AG09309 (cell line): ENCODE measurements at places on chromosomes 12 and 14.

GRCh38 chr14:57291692-57292647, 23.2 kb downstream of the AP5M1 start:
- no peak for DNase-seq

DNA sequence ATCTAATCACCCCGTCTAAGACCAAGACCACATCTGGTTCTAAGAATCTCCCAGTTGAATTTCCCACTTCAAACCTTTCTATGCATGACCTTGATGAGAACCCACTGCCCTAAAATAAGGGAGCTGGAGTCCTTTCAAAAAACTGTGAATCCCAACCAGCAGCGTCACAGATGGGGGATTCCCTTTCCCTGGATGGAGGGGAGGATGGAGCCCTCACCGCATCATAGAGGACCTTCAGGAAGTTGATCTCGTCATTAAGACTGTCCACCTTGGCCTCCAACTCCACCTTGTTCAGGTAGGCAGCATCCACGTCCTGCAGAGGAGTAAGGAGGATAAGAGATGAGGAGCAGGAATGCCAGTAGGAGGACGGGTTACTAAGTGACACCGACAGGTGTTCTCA, 4.8 kb downstream of the KRT4 start:
- DNase-seq = no peak

- no peak for DNase-seq
These were observed 10.4 kb downstream of the ACACB start for GRCh38 chr12:109126784-109127183.

GRCh38 chr14:71532344-71532743, 399.9 kb upstream of the RGS6 start:
- peak; percentile 46 for DNase-seq

GRCh38 chr14:60642270-60643140, 6.8 kb downstream of the SIX1 start:
- no peak for DNase-seq

DNA sequence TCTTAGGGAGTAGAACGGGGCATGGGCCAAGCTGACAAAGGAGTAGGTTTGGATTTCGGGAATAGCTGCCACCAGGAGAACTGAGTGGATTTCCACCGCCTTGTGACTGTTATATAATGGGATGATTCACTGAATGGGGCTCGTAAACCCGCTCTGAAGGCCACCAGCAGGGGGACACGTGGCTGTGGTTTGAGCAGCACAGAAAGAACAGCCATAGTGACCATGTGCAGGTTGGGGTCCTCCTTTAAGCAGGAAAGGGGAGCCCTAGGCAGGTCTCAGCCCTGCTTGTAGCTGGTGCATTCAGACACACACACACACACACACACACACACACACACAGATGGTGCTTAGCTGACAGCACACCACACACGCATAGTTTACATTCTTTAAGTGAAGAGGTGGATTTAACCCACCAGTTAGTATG, 8.6 kb upstream of the ASB2 start:
- DNase-seq = peak; percentile 71

GRCh38 chr12:67161322-67161918, 107.7 kb upstream of the CAND1 start:
- peak; percentile 11 for DNase-seq

GRCh38 chr14:97709552-97709951, 912.4 kb downstream of the VRK1 start:
- no peak for DNase-seq

- DNase-seq = no peak
These were observed 39.7 kb downstream of the SLC8A3 start for GRCh38 chr14:70148911-70149595.

- no peak for DNase-seq
These were observed 7.5 kb downstream of the BTG1 start for GRCh38 chr12:92138144-92138543.

- no peak for DNase-seq
These were observed 18.6 kb upstream of the EIF5 start for GRCh38 chr14:103315351-103315911.

DNA sequence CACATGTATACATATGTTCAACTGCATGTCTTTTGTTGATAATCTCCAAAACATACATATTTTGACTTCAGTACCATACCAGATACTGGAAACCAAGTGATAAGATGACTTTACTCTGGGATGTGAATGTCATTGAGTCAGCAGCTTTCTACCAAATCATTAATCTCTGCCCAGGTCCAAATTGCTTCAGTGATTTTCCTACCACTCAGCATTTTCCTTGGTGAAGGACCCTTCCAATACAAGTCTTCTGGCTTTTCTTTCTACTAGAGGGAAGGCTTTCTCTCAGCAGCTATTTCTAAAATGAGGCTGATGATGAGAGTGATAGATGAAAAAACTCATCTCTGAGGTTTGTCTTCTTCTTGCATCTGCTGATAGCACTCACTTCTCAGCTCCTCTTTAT, 1008.5 kb downstream of the NRXN3 start:
- no peak for DNase-seq

GRCh38 chr12:97022536-97023230, 115.6 kb downstream of the NEDD1 start:
- no peak for DNase-seq

GRCh38 chr14:61321385-61322010, at the start of gene PRKCH:
PRKCH (plus strand) TSS chr14:61321579; CDS start chr14:61322102, 523 bp downstream.
- no peak for DNase-seq

GRCh38 chr14:51716610-51717009, 64.9 kb downstream of the FRMD6 start:
- DNase-seq = no peak

DNA sequence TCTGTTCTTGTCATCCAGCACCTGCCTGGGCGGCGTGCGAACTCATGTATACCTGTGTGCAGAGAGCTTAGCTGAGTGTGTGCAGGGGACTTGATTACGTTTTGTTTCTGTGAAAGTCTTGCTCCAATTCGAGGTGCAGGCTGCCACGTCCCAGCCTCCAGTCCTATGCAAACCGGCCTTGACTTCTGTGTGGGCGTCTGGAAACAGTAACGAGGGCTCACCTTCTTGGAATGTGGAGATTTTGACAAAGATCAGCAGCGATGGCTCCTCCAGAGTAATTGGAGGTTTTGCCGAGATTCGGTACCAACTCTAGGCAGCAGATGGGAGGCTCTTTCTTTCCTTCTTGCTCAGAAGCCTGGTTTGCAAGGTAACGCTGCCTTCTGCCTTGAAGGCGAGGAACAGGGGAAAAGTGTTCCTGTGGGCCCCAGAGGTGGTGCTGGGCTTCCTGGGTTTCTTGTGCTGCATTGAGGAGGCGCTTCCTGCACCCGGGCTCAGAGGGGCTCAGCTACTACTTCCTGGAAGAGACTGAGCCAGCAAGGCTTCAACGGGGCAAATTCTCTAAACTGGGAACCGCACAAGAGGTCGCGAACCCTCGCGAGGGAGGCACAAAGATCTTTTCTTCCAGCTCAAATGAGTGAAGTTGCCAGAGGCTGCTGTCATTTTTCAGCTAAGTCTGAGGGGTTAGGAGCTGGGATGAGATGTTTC, 249.0 kb downstream of the AACS start:
- DNase-seq = no peak

DNA sequence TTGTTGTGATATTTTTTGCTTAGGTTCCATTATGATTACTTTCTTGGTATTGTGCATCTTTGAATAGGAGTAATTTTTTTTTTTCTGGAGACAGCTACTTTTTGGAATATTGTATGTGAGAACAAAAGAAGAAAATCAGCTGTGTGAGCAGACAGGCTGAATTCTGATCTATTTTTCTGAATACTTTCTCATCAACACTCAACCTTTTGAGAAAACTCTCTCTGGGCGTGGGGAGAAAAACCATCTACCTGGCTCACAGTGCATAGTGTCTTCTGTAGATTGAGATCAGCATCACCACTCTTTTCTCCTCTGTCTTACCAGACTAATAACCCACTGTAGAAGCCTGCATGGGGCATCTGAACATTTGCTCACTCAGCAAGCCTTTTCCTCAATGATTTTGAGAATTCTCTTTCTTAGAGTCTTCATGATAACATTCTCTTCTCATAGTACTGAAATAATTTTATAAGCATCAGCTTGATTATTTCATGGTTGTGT, 3.3 kb downstream of the PIK3C2G start:
- no peak for DNase-seq

DNA sequence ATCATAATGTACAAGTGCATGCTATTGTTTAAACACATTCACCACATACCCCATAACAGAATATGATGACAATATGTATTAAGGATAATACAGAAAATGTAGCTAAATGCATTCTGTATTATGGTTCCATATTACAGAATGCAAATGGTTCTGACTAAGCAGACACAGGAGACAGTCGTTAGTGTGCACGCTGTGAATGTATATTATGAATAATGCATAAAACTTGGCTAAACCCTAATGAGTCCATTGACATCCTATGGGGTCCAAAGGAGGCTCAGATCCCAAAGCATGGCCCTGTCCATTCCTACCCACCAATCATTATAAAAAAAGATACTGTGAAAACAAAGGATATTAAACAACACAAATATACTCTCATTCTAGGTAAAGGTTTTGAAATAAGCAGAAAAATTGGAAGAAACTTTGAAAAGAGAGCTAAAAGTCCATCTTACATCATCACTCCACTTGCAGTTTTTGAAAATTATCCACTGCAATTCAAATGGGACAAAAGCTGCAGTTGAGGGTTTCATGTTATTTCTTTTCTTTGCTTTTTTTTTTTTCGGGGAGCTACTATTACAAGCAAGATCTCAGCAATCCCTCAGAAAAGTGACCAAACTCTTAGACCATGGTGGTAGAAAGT, 415.1 kb downstream of the BCAT1 start:
- no peak for DNase-seq

GRCh38 chr12:122106843-122107242, 28.3 kb downstream of the MLXIP start:
- no peak for DNase-seq

DNA sequence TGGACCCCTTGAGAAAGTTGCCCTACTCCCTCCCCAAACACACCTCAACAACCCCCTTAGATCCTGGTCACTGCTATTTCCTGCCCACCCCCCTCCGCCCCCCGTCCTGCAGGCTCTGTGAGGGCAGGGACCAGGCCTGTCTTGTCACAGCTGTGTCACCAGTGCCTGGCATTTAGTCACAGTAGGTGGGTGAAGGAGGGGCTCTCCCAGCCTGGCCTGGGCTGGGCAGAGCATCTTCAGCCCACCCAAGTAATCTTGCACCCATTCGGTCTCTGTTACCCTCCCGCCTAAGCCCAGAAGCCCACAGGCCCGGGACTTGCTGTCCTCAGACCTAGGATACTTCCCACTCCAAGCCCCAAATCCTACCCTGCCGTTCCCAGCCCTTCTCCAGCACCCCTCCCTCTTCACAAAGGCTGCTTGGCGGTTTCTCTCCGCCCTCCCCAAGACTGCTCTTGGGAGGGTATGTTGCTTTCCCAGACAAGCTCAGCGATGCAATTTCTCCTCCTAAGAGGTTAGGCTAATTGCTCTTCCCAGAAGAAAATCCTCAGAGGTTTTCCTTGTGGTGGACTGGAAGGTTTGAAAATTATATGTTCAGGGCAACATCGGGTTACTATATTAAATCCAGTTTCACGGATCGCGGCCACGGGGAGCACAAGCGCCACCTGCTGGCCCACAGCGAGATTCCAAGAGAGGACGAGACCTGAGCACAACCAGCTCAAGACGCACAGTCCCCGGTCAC, 50.8 kb upstream of the ZFP36L1 start:
- no peak for DNase-seq

- DNase-seq = no peak
These were observed 363 bp upstream of the LMO3 start for GRCh38 chr12:16606201-16606849.

GRCh38 chr12:15928346-15928745, 17.2 kb downstream of the DERA start:
- peak; percentile 42 for DNase-seq

GRCh38 chr14:33480887-33481184, 470.0 kb downstream of the EGLN3 start:
- DNase-seq = no peak

DNA sequence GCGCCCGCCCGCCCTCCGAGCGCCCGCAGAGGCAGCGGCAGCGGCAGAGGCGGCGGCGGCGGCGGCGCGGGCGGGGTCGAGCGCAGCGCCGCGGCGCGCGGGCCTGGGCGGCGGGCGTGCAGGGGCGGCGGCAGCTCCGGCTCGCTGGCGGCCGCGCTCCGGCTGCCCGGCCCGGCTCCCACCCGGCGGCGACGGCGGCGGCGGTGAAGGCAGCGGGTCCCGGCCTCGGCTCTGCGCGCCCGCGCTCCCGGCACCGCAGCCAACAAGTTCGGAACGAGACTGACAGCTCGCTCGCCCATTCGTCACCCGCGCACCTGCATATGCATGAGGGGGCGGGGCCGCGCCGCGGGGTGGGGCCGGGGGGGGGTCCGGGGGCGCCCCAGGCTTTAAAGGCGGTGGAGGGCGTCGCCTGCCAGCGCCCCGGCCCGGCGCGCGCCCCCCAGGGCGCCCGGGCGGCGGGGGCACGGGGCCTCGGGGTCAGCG, at the start of gene JAG2:
JAG2 (minus strand) TSS at position 281 of the 483 bp plus-strand sequence. CDS start 356 bp downstream, outside the sequence.
- no peak for DNase-seq

DNA sequence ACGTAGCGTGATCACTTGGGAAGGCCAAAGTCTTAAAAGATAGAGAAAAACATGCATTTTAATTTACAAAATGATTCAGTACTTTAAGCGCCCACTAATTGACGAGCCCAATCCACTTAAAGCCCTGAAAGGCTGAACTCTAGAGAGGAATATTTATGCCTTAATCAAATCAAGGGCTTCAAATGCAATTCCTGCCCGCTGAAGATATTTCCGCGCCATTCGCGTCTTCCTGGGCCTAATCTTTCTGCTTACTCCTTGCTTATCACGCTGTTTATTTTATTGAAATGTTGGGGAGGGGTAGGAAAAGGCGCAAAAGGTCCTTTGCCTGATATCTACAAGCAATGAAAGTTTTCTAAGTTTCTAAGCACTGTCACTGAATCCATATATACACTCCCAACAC, 4.0 kb downstream of the TBX3 start:
- DNase-seq = no peak

GRCh38 chr12:33817713-33818112, 204.6 kb upstream of the ALG10 start:
- DNase-seq = no peak

DNA sequence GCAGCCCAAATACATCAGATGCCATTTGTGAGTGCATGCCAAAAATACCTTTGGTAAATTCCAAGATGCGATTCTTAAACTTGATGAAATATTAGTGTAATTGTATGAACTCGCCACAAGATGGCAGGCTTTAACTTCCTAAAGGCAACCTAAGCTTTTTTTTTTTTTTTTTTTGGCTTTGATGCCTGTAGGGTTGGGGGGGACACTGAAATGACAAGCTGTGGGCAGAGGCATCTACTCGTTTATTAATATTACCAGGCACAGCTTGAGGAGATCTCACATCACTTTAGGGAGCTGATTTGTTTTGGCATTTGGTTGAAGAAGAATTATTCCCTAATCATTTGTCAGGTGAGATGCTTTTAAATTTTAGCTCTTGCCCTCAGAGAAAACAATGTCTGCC, 126.7 kb upstream of the CCDC196 start:
- no peak for DNase-seq
